ENCODE measurements at places on chromosomes 12 and 14.
A peak's percentile ranks its signal among the peaks of the same experiment; 100 is the strongest.

DNA sequence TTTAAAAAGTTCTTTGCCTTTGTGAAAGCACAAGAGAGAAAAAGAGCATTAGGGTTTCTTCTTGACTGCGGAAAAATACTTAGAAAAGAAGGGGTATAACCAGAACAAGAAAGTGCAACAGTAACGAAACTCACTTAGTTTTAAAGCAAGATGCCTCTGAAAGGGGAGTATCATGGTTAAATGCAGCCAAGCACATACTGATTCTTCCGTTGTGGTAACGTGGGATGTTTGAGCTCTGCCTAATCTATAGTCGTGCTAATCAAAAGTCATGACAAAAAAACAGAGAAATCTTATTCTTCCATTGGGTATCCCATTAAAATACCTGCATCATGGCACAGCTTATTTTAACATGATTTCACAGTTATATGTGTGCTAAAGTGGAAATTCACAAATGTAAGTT is 187.8 kb upstream of the LRFN5 start:
- DNase-seq = no peak

DNA sequence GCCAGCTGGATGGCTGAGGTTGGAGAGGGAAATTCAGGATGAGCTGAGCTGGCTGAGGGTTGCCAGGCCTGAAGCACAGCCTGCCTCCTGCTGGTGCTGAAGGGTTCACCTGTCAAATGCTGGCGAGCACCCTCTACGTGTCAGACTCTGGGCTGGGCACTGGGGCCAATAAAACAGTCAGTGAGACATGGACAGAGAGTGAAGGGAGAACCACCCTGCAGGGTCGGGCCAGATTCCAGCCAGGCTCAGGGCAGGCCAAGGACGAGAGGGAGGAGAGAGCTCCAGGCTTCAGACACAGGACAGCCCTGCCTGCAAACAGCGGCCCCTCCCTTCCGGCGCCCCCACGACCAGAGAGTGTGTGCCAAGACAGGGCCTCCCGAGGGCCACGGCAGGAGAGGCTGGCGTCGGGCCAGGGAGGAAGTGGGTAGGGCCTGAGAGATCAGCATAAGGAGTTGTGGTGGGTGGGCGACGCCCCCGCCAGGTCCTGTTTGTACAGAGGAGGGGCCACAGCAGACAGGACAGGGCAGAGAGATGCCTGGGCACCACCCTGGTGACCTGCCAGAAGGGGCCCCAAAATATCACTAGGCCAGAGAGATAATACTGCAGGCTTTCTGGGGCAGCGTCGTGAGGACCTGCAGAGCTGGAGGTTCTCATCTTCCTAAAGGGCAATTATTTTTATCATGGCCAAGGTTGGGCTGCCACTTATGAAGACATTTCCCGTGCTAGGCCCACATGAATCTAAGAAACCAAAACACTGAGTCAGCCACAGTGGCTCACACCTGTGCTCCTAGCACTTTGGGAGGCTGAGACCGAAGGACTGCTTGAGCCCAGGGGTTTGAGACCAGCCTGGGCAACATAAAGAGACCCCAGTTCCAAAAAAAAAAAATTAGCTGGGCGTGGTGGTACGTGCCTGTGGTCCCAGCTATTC is 73.1 kb upstream of the GPR68 start:
- no peak for DNase-seq

DNA sequence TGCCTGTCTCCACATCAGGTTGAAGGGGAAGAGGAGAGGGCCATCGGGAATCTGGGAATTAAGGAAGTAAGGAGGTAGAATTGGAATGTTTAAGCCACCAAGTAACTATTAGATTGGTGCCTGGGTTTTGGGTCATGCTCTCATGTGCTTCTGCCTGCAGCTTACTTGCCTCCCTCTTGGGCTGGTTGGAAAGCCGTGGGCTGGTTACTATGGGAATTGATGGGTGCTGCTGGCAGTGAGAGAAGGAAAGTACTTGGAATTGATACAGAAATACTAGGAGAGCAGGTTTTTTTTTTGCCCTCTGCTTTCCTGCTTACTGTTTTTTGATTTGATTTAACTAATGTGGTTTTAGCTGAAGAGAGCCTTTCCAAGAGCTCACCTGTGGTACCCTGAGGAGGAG is 493.5 kb upstream of the RGS6 start:
- no peak for DNase-seq

- DNase-seq = no peak
Observed at GRCh38 chr12:119082496-119082895, 96.2 kb upstream of the HSPB8 start.

DNA sequence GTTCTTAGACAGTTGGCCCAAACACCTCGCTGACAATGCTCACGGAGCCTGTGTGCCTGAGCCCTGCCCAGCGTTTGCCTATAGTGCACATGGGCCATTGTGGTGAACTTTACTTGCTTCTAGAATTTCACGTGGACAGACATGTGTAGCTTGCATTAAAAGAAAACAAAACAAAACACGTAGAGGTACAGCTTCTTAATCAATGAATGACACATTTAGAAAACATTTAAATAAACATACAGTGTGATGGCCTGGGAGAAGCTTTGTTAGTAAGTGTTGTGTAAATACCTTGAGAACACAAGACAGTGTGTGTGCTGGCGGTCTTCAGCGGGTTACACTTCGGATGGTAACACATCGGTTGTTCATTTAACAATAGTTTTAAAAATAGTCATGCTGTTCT is 38.1 kb downstream of the SMOC1 start:
- DNase-seq = peak; percentile 11

Measured in NCI-H2081 (cell line).